Renal cortical epithelial cell (primary cell): ENCODE measurements at places on chromosomes 2 and 18. TPM values are rescaled to one million over a fixed set of nuclear protein-coding genes. Genes with fewer than 3 reads are reported as not detected.

DNA sequence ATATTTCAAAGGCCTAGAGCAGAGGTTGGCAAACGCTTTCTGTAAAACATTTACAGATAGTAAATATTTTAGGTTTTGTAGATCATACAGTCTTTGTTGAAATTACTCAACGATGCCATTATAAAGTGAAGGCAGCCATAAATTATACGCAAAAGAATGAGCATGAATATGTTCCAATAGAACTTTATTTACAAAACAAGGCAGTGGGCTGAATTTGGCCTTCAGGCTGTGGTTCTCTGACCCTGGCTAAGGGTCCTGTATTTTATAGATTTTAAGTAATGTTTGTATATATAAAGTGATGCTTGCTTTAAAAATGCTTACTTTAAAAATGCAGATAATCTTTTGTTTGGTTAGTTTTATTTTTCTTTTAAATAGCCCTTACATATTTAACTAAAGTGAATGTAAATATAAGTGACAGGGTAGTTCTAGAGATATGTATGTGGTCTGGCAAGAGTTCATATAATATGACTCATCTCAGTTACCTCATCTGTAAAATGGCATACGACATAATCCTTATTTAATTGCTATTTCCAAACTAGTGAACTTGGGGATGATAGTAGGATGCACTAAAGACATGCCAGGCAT, 51.7 kb upstream of the ATP5MC3 start:
- DNase-seq = peak; percentile 26

GRCh38 chr2:232833830-232834229, 36.2 kb upstream of the SNORC start:
- no peak for DNase-seq

The AGBL5 gene
- 23.6 and 35.0 TPM in 2 replicates for total RNA-seq

- no peak for DNase-seq
Observed at GRCh38 chr2:152492131-152492530, 157.2 kb downstream of the FMNL2 start.
